Testis (tissue), 5 donors: ENCODE measurements at places on chromosomes 3 and 15. TPM values are rescaled to one million over a fixed set of nuclear protein-coding genes. Genes with fewer than 3 reads are reported as not detected.

- no peak for DNase-seq
These were observed 501.8 kb downstream of the ZPLD1 start for GRCh38 chr3:102936511-102937045.

DNA sequence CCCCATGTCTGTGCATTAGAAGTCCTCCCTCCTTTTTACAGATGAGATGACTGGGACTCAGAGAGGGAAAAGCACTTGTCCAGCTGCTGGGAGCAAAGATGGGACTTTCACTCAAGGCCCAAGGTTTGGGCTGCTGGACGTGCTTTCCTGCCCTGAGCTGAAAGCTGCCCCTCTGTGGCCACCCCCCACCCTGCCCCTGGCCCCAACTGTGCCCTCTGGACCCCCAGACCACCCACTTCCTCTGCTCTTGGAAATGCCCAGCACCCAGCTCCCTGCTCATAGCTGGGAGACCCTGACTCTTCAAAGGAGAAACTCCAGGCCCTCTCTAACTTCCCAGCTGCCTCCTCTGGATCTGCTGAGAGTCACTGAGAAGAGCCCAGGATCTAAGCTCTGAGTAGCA lies 20.7 kb downstream of the GRIP2 start:
- no peak for DNase-seq

DNA sequence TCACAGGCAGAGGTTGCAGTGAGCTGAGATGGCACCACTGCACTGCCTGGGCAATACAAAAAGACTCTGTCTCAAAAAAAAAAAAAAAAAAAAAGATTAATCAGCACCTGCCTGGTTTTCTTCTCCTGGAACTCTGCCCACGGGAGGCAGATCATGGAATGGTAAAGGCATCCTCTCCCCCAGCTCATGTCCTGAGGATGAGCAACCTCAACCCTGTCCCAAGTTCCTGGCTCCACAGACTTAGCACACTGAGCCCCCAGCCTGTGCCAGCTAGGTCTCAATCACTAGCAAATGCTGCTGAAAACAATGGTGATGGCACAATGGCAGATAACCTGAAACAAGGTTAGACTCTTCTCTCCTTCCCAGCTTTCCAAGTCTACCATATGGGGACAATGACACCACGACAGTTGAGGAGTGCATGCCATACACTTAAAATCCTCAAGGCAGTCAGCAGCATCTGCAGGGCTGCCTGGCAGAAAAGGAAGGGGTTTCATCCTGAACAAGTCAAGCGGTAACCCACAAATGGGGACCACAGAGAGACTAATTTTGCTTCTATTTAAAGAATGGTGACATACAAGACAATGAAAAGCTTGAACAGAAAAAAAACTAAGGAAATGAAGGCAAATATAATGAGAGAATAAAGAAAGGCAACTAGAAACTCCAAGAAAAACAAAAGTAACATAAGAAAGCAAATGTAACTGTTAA lies 4.8 kb downstream of the CLN6 start:
- DNase-seq = no peak

The PLA2G4E gene
- 0.71 TPM for total RNA-seq
